ENCODE measurements at places on chromosomes 16 and 17.

GRCh38 chr17:7560172-7561027 is 1.3 kb upstream of the SENP3 start:
- no peak for DNase-seq

DNA sequence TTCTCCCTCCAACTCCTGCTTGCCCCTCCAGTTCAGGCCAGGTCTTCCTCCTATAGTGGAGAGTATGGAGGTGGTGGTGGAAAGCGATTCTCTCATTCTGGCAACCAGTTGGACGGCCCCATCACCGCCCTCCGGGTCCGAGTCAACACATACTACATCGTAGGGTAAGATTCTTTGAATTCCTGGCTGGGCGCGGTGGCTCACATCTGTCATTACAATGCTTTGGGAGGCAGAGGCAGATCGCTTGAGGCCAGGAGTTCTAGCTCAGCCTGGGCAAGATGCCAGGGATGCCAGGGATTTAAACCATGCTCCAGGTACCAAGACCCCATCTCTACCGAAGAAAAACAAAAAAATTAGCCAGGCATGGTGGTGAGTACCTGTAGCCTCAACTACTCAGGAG is 1.4 kb downstream of the ZG16 start:
- DNase-seq = no peak

- no peak for DNase-seq
Measured at GRCh38 chr17:13362341-13363122, 239.2 kb downstream of the HS3ST3A1 start.

DNA sequence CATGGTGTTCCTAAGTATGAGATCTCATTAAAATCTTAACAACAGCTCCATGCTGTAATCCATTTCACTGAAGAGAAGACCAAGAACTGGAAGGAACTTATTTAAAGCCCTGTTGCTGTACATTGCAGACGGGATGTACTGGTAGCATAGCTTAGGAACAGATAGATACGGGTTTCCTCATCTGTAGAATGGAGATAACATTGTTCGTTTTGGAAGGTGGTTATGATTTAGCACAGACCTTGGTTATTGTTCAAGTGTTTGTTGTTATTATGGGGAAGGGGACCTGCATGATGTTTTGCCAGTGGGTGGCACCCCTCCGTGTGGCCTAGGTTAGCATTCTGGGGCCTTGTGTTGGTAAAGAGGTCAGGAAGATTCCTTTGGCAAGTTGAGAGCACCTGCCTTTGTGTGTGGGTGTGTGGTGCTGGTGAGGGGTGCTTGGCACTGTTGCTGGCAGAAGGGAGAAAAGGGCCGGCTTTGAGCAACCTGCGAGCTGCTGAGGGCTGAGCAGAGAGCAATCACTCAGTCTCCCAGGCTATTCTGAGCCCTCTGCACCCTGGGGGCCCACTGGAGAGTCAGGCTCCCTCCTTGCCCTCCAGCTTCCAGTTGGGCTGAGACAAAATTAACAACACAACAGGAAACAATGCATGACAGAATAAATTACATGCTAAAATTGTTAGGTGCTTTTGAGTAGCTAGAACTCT is 2.3 kb downstream of the TAOK2 start:
- DNase-seq = no peak

DNA sequence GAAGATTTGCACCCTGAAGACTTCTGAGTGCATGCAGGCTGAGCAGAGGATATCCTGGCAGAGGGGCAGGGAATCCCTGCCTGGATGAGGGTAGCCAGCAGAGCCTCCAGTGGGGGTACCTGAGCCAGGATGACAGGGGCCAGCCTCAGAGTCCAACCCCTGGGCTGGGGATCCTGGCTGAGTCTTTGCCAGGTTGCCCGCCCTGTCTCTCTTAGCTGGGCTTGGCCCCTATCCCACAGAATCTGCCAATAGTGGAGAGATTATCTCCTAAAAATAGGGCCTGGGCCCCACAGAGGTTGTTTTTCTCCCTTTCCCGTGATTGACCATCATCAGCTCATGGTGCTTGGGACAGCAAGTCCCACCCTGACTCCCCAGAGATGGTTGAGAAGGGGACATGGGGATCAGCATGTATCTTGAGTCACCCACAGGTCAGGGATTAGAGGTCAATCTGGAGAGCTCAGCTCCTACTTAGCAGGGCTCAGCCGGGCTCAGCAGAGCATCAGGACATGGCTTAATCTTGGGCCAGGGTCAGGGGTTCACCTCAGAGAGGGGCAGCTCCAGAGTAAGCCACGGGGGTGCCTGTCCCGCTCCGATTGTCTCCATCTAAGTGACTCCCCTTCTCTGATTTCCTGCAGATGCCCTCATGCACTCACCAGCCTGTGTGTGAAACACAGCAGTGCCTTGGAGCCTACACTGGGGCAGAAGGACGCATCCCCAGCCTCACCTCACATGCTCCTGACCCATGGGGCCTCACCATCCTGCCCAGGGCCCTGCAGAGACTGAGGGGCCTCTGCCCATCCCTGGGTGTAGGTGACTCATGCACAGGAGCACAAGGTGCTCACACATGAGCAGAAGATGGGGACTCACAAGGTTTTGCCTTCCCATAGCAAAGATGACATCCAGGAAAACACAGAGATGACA is 11.5 kb downstream of the CDH16 start:
- no peak for DNase-seq

GRCh38 chr17:861364-861763 is 79.2 kb downstream of the MRM3 start:
- DNase-seq = no peak

DNA sequence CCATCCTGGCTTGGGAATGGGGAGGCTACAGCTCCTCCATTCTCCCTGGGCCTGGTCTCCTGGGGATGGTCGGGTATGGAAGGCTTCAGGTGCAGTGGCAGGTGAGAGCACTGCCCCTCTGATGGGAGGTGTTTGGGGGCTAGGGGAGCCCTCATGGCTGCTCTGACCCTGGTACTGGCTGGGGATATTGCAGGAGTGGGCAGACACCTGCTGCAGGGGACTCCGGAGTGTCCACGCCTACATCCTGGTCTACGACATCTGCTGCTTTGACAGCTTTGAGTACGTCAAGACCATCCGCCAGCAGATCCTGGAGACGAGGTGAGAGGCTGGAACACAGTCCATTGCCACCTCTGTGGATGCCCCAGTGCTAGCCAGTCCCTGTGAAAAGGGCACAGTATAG is 8.8 kb downstream of the RASL10B start:
- DNase-seq = no peak

GRCh38 chr17:21124086-21124485 is 2.7 kb upstream of the DHRS7B start:
- no peak for DNase-seq

DNA sequence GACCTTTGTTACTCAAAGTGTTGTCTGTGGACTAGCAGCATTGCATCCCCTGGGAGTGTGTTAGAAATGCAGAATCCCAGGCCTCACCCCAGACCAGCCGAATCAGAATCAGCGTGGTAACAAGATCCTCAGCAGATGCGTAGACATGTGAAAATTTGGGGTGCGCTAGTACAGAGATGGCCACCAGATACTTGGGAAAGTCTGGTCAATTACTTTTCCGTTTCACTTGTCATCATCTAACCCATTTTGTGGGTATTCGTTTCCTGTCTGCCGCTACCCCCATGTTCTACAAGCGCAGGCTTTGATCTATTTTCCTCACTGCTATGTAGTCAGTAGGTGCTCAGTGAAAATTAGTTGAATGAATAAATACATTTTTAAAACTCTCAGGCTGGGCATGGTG is 33.1 kb upstream of the HERPUD1 start:
- DNase-seq = no peak

DNA sequence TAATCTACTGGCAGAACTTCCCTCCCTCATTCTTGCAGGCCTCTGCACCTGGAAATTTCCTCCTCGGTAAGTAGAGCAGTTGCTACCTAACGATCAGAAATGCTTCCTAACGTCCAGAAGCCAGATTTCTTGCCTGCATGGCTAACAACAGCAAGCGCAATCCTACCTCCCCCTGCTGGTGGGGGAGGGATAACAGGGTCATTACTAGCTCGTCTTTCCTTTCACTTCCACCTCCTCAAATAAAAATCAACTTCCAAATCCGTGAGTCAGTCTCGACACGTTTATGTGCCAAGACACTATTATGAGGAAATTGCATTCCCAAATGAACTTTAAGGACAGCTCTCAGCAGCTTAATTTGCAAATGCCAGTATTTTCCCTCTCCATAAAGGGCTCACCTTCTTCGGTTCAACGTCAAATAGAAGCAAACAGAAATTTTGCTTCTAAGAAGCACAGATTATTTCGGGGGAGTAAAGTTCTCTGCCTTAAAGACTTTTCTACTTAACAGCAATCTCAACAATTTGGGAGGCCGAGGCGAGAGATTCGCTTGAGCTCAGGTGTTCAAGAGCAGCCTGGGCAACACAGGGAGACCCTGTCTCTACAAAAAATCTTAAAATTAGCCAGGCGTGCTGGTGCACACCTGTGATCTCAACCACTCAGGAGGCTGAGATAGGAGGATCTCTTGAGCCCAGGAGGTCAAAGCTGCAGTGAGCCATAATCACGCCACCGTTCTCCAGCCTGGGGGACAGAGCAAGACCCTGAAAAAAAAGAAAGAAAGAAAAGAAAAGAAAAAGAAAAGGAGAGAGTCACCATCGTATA is 188.6 kb upstream of the PSMD7 start:
- no peak for DNase-seq

GRCh38 chr17:10657148-10657547 is at the start of gene MYH3:
Gene MYH3 (minus strand): TSS chr17:10657309. CDS start chr17:10655064, 2,245 bp downstream.
- no peak for DNase-seq

DNA sequence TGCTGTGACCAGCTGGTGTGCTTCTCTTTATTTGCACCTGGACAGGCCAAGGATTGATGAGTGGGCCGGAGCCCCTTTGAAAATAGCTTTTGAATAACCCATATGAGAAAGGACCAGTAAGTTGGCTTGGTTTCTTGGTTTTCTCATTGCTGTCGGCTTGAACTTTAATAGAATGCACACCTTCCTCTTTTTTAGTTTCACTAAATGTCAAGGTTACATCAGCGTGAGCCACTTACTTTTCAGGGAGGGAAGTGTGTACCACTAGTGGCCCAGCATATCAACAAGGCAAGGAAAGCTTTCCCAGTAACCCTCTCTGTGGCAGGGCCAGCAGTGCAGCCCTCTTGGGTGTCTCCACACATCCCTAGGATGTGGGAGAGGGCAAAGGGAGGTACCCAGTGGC is 433.3 kb downstream of the CA10 start:
- DNase-seq = no peak

DNA sequence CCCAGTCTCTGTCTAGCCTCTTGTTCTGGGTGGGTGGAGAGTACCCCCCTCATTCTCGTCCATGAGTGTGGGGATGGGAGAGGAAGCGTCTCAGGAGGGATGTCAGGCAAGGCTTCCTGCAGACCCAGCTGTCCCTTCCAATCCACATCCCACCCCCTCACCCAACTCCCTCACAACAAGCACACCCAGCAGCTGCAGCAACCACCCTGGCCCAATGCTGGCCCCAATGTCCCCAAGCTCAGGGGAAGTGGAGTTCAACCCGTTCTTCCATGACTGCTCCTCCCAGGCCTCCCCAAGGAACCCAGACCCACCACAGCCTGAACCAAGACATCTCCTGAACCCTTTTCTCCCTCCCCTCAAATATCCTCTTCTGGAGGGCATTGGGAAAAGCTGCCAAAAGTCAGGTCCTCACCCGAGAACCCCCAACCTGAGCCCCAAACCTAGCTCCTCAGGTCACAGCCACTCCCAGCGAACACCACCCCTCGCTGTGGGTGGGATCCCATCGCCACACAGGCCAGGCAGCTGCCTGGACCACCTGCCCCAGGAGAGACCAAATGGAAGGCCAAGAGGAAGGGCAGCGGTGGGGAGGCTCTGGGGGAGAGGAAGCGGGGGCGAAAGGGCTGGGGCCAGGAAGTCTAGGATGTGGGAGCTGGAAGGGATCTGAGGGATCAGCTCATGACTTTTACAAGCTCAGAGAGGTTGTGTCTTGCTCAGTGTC is 47.6 kb downstream of the FZD2 start:
- no peak for DNase-seq

GRCh38 chr16:3578610-3579551 is 1.7 kb upstream of the NLRC3 start:
- no peak for DNase-seq

Measured in stimulated activated CD8-positive, alpha-beta memory T cell treated with anti-CD3 and anti-CD28 coated beads, Interleukin-7, amount 100 ng/mL, for 4 hours (primary cell).